ENCODE measurements at places on chromosomes 6 and 20.
A peak's percentile ranks its signal among the peaks of the same experiment; 100 is the strongest.

DNA sequence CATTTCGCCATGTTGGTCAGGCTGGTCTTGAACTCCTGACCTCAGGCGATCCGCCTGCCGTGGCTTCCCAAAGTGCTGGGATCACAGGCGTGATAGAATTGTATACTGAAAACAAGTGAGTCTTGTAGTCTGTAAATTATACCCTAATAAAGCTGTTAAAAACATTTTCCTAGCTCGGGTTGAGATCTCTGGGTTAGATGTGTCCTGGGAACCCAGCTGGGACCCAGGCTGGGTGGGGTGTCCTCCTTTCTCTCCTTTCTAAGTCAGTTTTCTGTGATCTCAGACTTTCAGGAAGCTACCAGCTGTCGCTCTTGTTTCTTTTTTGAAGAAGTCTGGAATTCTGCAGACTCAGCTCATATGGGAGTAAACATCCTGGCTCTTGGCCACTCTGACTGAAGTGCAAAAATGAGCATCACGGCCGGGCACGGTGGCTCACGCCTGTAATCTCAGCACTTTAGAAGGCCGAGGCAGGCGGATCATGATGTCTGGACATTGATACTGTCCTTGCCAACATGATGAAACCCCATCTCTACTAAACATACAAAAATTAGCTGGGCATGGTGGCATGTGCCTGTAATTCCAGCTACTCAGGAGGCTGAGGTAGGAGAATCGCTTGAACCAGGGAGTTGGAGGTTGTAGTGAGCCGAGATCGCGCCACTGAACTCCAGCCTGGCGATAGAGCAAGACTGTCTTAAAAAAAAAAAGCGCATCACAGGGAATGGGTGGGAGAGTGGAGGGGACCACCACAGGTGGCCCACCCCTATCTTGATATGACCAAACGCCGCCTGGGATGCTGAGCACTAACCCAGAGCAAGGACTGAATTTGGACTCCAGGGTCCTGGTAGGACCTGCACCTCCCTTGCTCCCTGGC, 9.9 kb upstream of the PCIF1 start:
- no peak for DNase-seq

- DNase-seq = no peak
Measured at GRCh38 chr6:116072368-116072767, 11.7 kb upstream of the FRK start.

DNA sequence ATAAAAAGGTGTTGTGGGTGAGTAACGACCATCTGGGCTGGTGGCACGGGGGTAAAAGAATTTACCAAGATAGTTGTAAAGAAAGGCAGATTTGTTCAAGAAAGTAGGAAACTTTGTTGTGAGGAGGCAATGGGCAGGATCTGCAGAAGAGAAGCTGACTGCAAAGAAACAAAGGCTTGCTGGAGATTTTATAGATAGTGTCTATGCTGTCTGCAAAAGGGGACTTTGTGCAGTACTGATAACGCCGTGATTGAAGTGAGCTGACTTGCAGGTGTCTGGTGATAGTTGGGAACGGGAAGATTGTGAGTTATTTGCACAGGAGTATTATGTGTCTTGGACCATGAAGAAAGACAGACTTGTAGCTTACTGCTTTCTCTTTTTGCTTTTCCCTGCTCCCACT, 36.8 kb upstream of the GSTA3 start:
- no peak for DNase-seq

GRCh38 chr6:119241111-119241465, 108.5 kb downstream of the MAN1A1 start:
- DNase-seq = no peak

DNA sequence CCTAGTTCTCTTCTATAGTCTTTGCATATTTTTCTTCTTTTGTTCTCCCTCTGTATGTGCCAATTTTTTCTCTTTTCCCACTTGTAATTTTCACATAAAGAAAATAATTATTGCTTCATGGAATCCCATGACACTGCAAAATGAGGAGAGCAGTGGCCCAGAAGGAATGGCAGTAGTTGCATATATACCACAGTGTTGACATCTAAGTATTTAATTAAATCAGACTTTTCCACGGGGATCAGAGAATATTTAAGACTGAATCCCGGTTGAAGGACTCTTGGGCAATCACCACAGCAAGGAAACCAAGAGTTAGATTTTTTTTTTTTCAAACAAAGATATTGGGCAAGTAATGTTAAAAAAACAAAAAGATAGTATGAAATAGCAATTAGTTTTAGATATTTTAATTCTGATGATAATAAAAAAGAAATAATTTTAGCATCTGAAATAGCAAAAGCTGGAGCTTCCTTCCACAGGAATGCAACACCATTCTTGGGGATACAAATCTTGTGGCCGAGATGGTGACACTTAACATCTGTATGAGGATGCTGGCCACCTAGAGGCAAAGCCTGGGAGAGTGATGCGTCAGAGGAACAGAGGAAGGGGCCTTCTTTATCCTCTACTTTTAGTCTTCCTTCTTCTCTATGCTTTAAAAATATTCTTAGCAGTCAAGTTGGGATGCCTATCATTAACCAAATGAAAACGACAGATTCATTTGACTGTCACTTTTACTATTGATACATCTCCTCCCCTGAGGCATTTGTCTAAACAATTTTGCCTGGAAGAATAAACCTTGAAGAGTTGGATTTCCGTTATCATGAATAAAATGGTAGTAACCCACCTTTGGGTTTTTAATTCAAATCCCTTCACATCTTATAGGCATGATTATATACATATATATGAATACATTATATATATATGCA, 356.2 kb downstream of the GJA1 start:
- no peak for DNase-seq

- no peak for DNase-seq
Measured at GRCh38 chr20:10547276-10548114, 112.4 kb downstream of the SLX4IP start.

GRCh38 chr6:71138376-71138775, 150.2 kb upstream of the OGFRL1 start:
- DNase-seq = no peak

GRCh38 chr6:17714879-17715851, 8.4 kb upstream of the NUP153 start:
- peak; percentile 97 for DNase-seq

DNA sequence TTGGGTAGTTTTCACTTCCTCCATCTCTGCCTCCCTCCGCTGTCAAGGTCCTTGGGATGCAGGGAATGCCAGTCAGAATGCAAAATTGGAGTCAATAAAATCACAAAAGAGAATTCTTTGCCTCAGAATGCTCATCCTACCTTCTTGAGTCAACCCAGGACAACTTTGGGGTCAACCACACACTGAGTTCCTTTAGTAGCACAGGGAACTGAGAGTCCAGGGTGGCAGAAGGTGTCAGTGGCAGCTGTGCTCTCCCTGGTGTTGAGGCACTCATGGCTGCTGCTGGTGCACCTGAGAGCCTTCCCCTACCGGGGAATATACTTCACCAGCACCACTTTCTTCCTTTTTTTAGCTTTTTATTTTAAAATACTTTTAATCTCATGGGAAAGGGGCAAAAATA, 829 bp upstream of the NOTCH4 start:
- DNase-seq = no peak

All from EL (cell line).